Type B pancreatic cell (in vitro differentiated cells): ENCODE measurements at places on chromosomes 1 and 21. TPM values are rescaled to one million over a fixed set of nuclear protein-coding genes. Genes with fewer than 3 reads are reported as not detected.

AMPD1 gene
- not detected in 2 replicates for total RNA-seq

SPRR5 gene
- total RNA-seq, result not detected in 2 replicates

ADGRL4 gene
- 0.56 TPM in 1 of 2 replicates, not detected in the other for total RNA-seq

INAVA gene
- total RNA-seq, result 37.6 and 38.4 TPM in 2 replicates

C8A gene
- total RNA-seq, result 0.46 and 0.64 TPM in 2 replicates

VWA1 gene
- 44.5 and 49.9 TPM in 2 replicates for total RNA-seq

KLF17 gene
- total RNA-seq, result not detected in 2 replicates

OLIG2 gene
- total RNA-seq, result 1.4 TPM in 1 of 2 replicates, not detected in the other

REG4 gene
- total RNA-seq, result 4.3 and 5.8 TPM in 2 replicates

CD244 gene
- 0.50 and 0.56 TPM in 2 replicates for total RNA-seq

BTBD8 gene
- 2.6 and 4.8 TPM in 2 replicates for total RNA-seq

AMY1B gene
- not detected in 2 replicates for total RNA-seq

AK5 gene
- 1.0 and 3.4 TPM in 2 replicates for total RNA-seq

SLC22A15 gene
- 3.4 and 3.9 TPM in 2 replicates for total RNA-seq
